ENCODE measurements at places on chromosomes 6 and 20.

- peak; percentile 25 for DNase-seq
These were observed 103.6 kb upstream of the KCNK16 start for GRCh38 chr6:39426073-39426456.

- no peak for DNase-seq
These were observed 849 bp upstream of the BMP7 start for GRCh38 chr20:57267158-57267821.

GRCh38 chr20:63033794-63034709, 27.3 kb upstream of the BHLHE23 start:
- no peak for DNase-seq

DNA sequence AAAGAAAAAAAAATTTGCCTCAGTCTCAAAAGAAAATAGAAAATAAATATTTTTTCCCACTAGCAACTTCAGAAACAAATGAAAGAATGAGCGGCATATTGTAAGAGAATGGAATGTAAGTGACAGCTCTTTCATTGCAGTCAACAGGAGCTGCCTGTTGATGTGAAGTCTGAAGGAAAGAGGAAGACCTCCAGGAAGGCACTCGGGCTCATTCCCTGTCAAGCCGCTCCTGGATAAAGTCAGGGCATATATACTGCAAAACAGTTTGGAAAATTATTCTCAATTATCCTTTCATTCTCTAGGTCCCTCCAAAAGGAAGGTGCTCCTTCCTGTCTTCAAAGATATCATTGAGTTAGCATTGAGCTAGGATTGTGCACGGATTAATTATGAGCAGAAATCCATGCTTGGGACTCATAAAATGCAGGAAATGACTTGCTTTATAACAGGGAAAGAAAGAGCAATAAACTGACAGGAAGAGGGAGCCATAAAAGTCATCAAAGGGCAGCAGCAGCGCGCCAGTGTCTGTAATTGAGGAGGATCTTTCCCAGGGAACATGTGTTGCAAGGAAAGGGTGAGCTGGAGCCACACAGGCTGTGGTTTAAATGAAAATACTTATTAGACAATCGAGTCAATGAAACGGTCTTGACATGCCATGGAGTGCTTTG, 218.2 kb downstream of the C6orf118 start:
- no peak for DNase-seq

DNA sequence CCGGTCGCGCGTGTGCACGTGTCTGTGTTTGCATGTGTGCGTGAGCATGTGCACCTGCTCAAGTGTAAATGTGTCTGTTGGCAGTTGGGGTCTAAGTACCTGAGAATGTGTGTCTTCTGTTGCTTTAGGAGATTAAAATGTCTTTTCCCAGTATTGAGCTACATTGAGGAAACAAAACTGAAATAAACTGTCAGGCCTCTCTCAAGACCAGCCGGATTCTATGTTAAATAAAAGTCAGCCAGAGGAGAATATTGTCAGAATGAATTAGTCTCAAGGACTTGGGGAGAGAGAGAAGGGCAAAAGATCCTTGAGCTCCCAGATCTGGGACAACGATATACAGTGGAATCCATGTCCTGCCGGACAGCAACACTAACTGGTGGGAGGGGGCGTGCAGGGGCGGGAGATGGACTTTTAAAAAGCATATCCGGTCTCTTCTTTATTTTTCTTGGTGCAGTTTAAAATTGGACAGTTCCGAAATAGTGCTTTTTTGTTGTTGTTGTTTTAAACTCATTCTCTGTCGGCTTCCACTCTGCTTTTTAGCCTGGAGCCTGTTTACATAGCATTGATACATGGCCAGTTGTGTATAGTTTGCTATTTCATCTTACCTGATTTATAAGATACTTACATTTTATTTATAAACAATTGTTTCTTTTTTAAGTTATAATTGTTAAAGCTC, 3.3 kb upstream of the TBX18 start:
- DNase-seq, result no peak

DNA sequence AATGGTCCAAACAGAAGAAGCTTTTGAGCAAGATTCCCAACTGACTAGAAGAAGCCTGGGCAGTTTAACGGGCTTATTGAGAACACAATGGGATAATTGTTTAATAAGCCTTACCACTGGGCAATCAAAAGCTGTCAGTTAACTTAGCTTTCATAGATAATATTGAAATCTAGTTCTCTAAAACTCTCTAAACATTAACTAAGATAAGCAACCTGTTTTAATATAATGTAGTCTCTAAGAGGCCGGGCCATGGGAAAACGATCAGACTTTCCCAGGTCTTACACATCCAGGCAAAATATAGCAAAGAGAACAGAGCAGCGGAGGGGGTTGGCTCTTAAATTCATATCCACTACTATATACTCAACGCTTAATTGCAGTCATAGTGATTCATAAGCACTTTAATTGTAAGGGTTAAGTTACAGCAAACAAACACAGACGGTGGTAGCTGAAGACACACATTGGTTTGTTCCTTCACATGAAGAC, 128.0 kb upstream of the FAM83B start:
- peak; percentile 51 for DNase-seq

GRCh38 chr20:32482143-32482441, 103.0 kb downstream of the NOL4L start:
- DNase-seq, result no peak

DNA sequence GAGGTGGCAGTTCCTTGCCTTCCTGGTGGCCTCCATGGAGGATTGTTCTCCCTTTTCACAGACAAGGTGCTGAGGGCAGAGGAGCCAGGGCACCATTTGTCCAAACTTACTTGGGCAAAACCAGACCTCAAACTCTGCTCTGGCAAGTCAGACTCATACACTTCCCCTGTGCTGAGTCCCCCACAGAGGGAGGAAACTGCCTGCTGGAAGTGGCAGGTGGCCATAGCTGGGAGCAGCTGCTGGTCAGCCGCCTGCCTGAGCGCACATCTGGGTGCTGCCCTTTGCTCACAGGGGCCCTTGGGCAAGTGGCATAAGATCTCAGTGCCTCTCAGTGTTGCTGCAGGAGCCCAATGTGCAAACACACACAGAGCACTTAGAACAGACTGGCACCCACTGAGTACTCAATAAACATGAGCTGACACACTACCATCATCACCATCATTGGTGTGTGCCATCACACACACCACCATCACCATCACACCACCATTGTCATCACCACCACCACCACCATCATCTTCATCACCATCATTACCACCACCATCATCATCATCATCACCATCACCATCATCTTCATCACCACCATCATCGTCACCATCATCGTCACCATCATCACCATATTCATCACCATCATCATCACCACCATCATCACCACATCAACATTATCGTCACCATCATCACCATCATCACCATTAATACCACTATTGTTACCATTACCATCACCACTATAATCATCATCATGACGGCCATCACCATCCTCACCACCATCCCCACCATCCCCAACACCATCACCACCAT, 17.6 kb downstream of the NOL4L start:
- DNase-seq, result no peak

GRCh38 chr6:7261852-7262461, 51.0 kb downstream of the SSR1 start:
- no peak for DNase-seq

DNA sequence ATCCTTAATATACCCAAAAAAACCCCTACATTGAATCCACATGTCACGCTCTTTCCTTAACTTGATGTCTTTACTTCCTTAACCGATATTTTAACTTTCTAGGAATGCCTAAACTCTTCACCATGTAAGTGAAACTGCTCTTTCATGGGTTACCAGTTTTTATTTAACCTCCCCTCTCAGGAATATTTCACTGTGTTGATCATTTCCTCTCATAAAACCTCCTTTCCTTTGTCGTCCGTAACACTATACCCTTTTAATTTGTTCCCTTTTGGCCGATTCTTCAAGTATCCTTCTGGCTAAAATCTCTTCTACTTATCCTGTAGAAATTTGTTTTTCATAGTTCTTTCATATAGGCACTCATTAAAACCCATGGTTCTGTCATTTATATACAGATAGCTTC, 24.6 kb downstream of the SYCP2 start:
- no peak for DNase-seq

- DNase-seq, result peak; percentile 84
These were observed 45.6 kb upstream of the SPDEF start for GRCh38 chr6:34601706-34602105.

- DNase-seq, result no peak
These were observed 123.8 kb upstream of the ADGRF1 start for GRCh38 chr6:47165918-47166317.

DNA sequence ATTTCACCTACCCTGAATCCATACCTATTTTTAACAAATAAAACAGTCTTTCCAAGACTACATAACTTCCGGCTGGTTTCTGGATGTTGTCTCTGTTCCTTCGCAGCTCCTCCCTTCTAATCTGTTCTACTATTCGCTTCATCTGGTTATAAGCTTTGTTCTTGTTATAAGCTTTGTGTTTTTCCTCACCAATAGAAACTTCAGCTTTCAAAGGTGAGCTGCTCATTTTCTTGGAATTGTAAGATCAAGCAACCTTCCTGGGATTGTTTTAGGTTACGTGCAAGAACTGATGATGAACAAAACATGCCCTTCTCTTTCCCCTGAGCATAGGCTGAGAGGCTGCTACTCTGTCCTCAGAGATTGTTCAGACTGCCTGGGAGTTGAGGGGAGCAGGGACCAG, 2.1 kb downstream of the GFOD1 start:
- no peak for DNase-seq

DNA sequence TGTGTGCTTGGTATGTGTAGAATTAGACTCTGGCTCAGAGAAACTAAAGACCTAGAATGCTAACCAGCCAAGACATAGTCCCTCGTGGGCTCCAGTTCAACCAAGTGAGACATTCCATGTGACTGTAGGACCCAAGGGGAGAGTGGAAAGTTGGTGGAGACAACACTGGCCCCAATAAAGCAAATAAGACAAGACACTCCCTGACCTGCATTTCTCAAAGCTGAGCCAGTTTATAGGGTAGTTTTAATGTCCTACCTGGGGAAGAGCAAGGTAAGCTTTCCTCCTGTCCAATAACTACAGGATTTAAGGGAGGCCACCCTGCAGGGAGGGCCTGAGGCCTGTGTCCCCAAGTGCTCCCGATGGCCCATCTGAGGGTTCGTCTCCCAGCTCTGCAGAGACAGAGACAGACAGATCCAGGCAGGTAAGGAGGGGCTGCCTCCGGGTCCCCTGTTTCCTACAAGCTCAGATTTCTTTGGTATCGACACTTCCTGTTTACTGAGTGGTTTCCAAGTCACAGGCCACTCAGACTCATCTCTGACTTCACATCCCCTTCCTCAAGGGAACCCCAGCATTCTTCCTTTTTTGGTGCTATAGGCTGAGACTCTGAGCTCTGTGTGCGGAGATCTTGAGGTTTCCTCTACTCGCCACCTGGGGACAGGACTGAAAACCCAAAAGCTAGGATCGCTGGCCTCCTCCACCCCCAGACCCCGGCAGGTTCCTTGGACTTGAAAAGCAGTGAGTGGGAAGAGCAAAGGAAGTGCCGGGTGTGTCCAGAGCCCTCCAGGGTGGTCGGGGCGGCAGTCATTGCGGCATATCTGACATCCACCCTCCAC, 92.4 kb downstream of the PRND start:
- no peak for DNase-seq

DNA sequence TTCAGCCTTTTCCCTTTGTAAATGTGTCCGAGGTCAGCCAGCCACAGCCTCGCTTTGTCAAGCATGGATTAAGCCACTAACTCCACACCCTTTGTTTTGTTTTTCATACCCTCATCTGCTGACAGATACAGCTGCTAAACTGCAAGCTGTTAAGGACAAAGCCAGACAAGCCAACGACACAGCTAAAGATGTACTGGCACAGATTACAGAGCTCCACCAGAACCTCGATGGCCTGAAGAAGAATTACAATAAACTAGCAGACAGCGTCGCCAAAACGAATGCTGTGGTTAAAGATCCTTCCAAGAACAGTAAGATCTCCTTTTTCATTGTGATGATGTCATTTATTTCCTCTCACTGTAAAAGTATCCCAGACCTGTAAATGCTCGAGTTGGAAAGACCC, 269.3 kb downstream of the ARHGAP18 start:
- no peak for DNase-seq

DNA sequence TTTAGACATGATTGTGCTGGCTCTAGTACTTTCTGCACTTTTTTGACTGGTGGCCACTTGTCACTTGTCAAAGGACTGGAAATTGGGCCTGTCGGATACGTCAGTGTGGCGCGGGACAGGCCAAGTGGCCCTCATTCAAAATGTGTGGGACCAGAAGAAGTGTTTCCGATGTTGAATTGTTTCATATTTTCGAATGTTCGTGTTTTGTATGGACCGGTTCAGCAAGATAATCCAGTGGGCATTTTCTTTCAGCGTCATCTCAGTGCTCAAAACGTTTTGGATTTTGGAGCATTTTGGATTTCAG, 3.5 kb downstream of the KIF25 start:
- DNase-seq, result no peak

- no peak for DNase-seq
These were observed 45.2 kb upstream of the BCLAF1 start for GRCh38 chr6:136334853-136335252.

DNA sequence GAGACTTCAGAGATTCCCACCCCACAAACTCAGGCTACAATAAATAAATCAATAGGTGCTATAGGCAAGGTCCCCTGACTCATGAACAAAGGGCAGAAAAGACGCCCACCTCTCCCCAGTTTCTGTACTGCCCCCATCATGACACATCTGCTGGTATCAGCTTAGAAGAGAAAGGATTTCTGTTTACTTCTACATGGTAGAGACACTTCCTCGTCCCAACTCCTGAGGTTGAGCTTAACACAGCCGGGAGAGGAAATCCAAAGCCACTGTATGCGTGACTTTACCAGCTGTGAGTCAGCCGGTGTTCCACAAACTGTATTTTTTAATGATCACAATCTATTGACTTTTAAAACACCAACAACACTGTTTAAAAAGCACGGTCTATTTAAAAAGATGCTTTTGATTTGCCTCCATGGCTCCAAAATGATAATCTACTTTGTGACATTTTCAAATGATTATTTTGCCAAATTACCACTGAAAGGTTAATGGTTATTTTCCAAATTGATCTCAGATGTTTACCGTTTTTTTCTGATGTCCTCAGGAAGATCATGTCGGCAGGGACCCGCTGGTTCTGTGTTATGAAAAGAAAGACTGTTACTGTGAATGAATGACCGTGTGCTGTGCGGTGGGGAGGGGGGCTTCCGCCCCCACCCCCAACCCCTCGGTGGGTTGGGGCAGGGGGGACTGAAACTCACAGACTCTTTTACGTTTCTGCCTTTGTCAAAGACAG, 72.5 kb downstream of the ATP9A start:
- no peak for DNase-seq

DNA sequence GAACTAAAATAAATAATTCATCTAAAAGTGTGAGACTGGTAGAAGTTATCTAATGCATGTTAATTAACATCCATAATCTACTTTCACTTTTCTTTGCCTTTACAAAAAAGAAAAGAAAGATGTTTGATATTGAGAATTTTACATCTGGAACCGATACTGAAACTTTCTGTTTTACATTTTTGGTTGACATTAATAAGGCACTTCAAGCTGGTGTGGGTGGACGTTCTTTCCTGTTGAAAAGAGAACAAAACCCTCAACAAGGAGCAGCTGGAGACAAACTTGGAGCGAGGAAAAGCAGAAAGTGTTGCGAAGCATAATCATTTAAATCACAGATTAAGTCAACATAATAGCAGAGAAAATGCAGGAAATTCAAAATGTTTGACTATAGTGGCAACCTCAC, 575.2 kb upstream of the ADGRB3 start:
- no peak for DNase-seq

Data from NCI-H446 (cell line).